Hematopoietic multipotent progenitor cell treated with erythropoietin and hydrocortisone succinate and interleukin-3 and kit ligand, for 6 days (in vitro differentiated cells): ENCODE measurements at places on chromosomes 11 and 22.
A peak's percentile ranks its signal among the peaks of the same experiment; 100 is the strongest.

GRCh38 chr11:123061403-123062157 lies at the start of gene HSPA8:
Gene HSPA8, minus strand, starts transcription at chr11:123062136. Its CDS starts 812 bp downstream, at chr11:123061324.
- peak; percentile 88 for DNase-seq

GRCh38 chr11:2348986-2349385 lies 28.1 kb upstream of the CD81 start:
- no peak for DNase-seq

DNA sequence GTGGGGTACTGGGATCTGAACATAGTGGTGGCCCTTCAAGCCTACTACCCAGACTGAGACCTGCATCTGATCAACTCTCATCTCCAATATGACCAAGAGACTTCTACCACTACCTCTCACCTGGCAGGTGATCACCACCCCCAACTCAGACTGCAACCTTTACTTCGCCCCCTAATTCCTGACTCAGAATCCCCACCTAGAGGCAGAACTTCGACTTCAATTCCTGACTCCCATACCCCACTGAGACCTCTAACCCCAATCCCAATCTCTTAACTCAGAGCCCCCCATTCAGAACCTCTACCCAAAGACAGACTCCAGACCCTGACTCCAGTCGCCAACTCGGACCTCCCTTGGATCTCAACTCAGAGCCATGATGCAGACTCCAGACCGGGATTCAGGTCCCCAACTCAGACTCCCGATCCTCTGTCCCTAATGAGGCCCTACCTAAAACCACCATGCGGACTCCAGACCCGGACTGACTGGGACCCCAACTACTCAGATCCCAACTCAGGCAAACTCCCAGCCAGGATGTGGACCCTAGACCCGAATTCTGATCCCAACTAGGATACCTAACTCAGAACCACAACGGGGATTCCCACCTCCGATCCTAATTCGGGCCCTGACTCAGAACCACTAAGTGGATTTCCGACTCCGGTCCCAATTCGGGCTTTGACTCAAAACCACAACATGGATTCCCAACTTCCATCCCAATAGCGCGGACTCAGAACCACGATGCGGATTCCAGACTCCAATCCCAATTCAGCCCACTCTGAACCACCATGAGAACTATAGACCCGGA lies 1.2 kb downstream of the KCNQ1OT1 start:
- no peak for DNase-seq

GRCh38 chr11:79026803-79027445 lies 413.9 kb downstream of the TENM4 start:
- peak; percentile 17 for DNase-seq

- no peak for DNase-seq
These were observed 101.7 kb downstream of the SNX19 start for GRCh38 chr11:130814440-130815096.

GRCh38 chr22:26604368-26604767 lies 13.5 kb downstream of the CRYBB1 start:
- no peak for DNase-seq

GRCh38 chr11:41201156-41201555 lies 258.3 kb downstream of the LRRC4C start:
- peak; percentile 48 for DNase-seq

DNA sequence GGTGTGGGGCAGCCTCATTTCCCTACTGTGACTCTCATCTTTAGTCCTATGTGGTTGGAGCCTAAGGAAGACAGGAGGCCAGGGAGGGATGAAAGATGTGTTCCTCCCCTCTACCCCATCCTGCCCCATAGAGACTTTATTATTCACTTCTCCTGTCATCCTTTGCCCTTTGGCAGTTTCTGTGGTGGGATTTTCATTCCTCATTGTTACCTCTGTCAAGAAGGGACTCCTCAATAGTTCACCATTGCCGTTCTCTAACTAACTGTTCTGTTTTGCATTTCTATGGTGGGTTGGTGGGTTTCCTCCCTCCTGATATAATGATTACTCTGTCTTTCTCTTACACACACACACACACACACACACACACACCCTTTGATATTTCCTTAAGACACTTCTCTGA lies 202.3 kb downstream of the DSCAML1 start:
- no peak for DNase-seq

DNA sequence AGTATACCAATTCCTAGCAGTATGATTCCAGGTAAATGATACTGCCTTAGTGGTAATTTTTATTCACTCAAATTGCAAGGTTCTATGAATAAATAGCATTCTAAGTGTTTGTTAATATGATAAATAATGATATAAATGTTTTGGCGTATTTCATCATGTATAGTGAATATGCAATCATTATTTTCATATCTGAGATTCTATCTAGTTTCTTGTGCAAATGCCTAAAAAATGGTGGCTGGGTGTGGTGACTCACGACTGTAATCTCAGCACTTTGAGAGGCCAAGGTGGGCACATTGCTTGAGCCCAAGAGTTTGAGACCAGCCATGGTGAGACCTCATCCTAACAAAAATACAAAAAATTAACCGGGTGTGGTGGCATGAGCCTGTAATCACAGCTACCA lies 13.9 kb downstream of the HIPK3 start:
- no peak for DNase-seq

GRCh38 chr11:110897035-110897434 lies 184.8 kb upstream of the ARHGAP20 start:
- no peak for DNase-seq
